ENCODE measurements at places on chromosomes 1 and 21.
A peak's percentile ranks its signal among the peaks of the same experiment; 100 is the strongest.

GRCh38 chr1:64936956-64937355, 29.4 kb downstream of the JAK1 start:
- DNase-seq: no peak

- DNase-seq: no peak
These were observed 60.1 kb downstream of the PKN2 start for GRCh38 chr1:88744142-88744541.

GRCh38 chr1:64320470-64320869, 117.0 kb downstream of the UBE2U start:
- no peak for DNase-seq

DNA sequence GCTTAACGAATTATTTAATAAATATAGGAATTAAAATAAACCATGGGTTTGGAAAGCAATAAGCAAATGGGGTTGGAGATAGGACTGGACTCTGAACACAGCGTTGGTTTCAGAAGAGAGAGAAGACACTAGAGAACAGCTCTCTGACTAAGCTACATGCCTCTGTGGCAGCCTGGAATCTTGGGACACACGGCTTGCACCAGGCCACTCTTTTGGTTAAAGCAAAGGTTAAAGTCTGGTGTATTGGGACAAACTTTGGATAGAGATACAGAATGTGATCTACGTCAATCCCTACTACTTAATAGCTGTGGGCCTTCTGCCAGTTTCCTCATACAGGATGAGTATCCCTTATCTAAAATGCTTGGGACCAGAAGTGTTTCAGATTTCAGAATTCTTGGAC, 49.7 kb upstream of the HSD17B7 start:
- DNase-seq: no peak

GRCh38 chr1:29835874-29836273, 599.6 kb downstream of the PTPRU start:
- DNase-seq: no peak

DNA sequence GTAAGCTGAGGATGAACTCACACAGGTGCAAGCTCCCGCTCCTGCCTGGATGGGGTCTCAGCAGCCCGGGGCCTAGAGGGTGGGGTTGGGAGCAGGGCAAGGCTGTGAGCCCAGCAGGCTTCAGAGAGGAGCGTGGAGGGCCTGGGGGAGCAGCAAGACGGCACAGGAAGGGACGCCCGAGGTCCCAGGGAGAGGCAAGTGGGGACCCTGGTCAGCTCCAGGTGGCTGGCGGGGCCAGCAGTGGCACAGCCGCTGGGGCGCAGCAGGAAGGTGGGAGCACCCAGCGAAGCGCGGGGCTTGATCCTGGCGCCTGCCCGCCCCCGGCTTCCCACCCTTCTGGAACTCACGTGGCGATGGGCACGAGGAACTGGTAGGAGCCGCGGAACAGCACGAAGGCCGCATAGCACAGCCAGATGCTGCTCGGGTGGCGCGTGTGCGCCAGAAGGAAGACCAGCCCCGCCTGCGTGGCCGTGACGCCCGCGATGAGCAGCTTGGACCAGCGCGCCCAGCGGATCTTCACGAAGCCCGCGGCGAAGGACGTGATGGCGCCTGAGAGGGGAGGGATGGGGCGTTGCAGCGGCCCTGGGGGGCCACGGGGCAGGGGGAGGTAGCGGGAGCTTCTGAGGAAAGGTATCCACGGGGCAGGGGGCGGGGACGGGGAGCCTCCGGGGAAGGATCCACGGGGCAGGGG, 11.7 kb downstream of the SLC19A1 start:
- DNase-seq: no peak

DNA sequence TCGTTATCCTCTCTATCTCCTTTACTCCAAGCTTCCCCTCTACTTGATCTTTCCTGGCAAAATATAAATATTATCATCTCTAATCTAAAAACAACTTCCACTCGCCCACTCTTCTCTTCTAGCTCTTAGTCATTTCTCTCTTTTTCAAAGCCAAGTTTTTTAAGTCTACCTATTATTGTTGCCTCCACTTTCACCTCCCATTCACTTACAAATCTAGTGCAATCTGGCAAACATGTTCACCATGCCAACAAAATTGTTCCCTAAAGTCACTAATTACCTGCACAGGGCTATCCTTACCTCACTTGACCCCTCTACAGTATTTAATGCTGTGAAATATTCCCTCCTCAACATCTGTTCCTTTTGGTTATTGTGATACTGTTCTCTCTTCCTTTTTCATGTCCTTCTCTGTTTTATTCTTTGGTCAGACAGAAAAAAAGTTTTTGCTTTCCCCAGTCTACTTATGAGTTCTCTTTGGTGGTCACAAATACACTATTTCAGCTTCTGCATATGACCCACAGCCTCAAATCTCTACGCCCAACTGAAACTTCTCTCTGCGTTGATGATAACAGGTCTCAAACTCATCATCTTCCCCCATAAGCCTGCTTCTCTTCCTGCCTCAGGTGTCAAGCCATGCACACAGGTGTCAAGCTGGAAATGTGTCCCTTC, 31.9 kb upstream of the RAP1A start:
- no peak for DNase-seq

- DNase-seq: no peak
These were observed 319.4 kb downstream of the PTBP2 start for GRCh38 chr1:97041026-97041425.

GRCh38 chr1:64474665-64475439, 4.9 kb downstream of the CACHD1 start:
- DNase-seq: peak; percentile 33

DNA sequence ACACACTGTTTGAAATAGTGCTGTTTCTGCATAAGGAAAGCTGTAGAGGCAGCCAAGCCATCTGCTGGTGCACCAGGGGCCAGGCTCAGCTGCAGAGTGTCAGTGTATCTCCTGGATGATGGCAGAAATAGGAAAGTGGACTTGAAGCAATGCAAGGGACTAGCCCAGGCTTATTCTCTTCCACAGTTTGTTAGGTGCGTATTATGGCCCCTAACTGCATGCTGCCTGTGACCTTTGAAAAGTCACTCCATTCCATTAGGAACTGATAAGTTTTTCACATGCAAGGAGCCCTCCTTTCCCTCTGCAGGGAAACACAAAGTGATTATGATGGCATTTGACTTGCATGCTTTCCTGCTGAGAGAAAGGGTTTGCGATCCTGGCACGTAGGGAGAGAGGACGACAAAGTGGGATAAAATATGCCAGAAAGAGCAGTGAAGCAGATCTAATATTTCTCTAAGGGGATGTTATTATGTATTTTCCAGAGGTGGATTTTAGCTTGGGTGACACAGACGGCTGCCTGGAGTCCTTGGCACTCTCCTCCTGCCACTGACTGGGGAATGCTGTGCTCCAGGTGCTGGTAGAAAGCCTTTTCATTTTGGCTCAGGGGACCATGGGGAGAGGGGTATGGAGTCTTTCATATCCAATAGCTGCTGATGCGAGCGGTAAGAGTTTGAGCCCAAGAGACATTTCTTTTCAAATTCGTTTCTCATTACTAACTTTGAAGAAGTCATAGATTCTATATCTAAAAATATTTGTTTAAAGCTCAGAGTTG, 402.1 kb upstream of the B3GALT2 start:
- DNase-seq: peak; percentile 88

GRCh38 chr1:216750031-216750627, 26.9 kb upstream of the ESRRG start:
- DNase-seq: peak; percentile 88

DNA sequence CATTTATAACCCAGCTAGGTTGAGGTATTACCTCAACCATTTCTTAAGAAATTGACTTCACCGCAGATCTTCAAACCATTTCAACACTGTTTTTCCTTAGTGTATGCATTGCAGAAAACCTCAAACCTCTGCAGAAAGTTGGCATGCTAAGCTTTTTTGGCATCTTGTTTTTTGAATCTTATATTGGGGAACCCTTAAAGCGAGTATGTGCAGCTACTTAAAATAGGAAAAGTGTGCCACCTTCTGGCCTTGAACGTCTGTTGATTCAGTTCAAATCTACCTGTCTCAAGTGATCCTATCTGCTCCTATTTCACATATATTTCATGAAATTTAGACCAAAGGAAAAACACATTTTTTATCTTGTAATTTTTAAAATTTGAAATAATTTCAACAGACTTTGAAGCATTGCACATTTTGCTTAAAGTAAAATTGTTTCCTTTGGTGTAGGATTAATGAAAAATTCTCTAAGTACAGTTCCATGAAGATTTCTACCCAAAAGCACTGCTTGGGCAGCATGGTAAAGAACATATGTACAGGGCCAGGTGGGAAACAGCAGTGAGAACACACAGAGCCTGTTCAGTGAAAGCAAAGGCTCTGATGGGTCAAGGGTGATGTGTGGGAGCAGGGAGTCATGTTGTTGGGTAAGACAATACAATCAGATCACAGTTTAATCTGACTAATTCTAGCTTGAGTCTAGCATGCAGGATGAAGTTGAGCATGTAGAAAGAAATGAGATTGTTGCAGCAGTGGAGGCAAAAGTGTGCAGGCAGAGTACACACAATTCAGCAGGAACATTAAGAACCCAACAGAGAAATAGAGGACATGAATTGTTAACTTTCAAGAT, 17.2 kb downstream of the HENMT1 start:
- peak; percentile 87 for DNase-seq

- DNase-seq: no peak
These were observed 74.9 kb upstream of the IRF2BP2 start for GRCh38 chr1:234684856-234685255.

DNA sequence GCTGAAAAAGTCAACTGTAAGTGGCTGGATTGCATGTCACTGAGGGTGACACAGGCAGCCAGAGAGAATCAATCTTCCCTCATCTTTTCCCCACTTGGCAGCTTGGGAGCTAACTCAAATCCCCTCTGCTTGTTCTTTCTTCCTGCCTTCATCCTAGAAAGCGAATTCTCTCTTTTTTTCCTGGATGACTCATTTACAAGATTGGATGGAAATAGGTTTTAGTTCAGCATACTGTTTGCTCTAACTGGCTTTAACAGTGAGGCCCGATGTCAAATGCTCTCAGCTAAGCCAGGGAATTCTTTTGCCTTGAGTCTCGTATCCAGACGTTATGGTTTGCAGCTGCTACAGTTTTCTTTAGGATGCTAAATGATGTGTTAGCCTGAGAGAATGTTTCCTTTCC, 72.7 kb downstream of the HUNK start:
- DNase-seq: peak; percentile 74

- no peak for DNase-seq
These were observed 359.1 kb downstream of the TTLL7 start for GRCh38 chr1:83639785-83640184.

GRCh38 chr1:193309936-193310475, 123.6 kb upstream of the B3GALT2 start:
- no peak for DNase-seq

- no peak for DNase-seq
These were observed 5.5 kb downstream of the SMPDL3B start for GRCh38 chr1:27940297-27940696.

DNA sequence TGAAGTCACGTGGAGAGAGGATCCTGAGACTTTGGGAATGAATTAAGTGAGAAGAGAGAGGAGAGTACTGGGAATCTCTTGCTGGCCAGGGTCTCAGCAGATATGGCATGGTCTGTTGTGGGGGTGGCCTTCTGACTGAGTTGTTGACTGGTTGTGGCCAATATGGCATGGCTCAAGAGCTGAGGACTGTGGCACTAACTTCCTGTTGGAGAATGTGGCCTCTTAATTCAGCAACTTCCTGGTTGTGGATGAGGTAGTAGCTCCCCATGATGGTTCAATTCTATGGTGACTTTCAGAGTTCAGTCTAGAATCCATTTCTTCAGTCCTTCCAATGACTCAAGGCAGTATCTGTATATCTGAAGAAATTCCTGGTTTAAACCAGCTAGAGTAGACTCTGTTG, 44.7 kb upstream of the PAXBP1 start:
- no peak for DNase-seq

- no peak for DNase-seq
These were observed 104.4 kb downstream of the PTPN14 start for GRCh38 chr1:214446772-214447556.

- DNase-seq: no peak
These were observed 72.4 kb downstream of the ADARB1 start for GRCh38 chr21:45146801-45147200.

- peak; percentile 91 for DNase-seq
These were observed 12.7 kb downstream of the EFNA3 start for GRCh38 chr1:155091071-155092051.

DNA sequence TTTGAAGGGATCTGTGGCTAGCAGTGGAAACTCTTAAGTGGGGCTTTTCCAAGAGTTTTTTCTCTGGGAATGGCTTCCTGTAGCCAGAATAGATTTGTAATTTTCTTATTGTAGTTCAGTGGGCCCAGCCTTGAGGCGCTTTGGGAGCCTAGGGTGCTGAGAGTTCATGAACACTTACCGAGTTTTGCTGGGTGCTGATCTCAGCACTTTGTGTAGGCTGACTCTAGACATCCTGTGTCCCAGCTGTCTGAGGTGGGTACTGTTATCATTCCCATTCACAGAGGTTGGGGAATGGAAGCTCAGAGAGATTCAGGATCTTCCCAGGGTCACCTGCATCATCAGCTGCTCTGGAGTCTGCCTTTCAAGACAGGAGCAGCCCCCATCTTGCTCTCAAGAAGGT, 7.0 kb downstream of the PPFIA4 start:
- DNase-seq: no peak

DNA sequence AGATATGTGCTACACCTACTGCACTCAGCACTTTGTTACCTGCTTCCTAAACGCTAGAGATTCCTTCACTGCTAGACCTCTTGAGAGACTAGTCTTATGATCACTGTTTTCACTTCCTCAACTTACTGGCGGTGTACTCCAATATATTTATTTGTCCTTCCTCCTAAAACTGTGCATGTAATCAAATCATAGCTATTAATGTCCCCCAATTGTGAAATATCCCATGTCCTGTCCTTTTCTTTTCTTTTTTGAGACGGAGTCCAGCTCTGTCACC, 3.4 kb downstream of the SOAT1 start:
- no peak for DNase-seq

GRCh38 chr1:167819849-167820683, 93.9 kb downstream of the ADCY10 start:
- peak; percentile 57 for DNase-seq

GRCh38 chr1:60133000-60133673, 59.6 kb upstream of the C1orf87 start:
- DNase-seq: peak; percentile 40

- DNase-seq: no peak
These were observed 5.6 kb upstream of the GPR25 start for GRCh38 chr1:200867018-200867811.

GRCh38 chr1:179195376-179195775, 34.1 kb downstream of the ABL2 start:
- no peak for DNase-seq

DNA sequence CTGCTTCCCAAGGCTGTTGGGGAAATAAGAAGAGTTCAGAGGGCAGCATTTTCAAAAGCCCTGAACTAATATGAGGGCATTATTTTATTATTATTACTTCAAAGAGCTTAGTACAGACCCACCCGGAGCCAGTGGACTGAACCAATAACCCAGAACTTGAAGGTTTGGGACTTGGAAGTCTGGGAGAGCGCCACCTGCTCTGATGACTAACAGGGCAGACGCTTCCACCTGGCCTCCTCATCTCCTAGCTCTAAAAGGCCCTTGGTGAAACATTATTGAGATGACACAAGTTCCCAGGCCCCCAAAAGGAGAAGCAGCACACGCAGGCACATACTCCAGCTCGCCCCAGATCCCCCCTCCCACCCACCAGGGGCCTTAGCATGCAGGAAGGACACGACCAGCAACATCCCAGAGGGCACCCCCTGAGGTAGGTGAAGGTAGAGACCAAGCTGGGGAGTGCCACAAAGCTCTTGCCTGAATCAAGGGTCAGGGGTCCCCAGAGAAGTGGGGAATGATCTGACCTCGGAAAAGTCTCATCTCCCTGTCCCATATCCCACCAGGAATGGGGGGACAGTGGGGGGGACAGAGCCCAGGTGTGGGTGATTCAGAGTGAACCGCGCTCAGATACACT, 1.3 kb downstream of the DLGAP3 start:
- no peak for DNase-seq

- DNase-seq: no peak
These were observed 153.4 kb downstream of the SIPA1L2 start for GRCh38 chr1:232476538-232476950.

Measured in brain (organoid and tissue), 16 donors.